ENCODE measurements at places on chromosomes 4 and X. TPM values are rescaled to one million over a fixed set of nuclear protein-coding genes. Genes with fewer than 3 reads are reported as not detected.

GRCh38 chrX:130702867-130703707 lies 199.9 kb downstream of the ENOX2 start:
- DNase-seq: no peak

DNA sequence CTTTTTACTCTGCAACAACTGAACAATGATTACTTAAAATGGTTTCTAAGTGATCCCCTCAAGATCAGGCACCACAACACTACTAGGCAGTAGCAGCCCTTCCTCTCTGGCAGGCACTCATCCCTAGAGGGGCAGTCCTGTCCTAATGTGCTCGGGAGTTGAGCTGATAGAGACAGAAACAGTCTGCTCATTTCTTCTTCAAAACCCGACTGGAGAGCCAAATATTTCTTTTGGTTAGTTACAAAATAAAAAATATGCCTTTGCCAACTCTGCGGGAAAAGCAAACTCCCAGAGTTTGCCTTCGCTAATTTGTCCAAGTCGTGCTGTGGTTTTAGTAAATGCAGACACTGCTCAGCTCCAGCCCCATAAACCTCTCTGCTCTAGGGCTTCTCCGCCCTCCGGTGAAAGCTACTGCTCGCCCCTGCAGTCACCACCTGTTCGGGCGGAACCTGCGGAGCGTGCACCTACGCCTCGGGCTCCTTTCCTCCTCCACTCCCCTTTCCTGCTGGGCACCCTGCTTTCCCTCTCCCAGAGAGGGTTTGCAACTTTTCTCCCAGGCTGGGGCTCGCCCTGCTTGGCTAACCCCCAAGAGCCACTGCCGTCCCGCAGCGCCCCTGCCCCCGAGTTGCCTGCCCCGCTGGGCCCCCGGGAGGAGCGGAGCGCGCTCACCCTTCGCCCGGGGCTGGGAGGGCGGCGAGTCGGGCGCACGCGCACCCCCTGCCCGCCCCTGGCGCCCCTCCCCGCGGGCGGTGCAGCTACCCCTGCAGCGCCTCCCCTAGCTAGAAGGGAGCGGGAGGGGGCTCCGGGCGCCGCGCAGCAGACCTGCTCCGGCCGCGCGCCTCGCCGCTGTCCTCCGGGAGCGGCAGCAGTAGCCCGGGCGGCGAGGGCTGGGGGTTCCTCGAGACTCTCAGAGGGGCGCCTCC lies at the start of gene NPNT:
Gene NPNT, plus strand, starts transcription at position 812 of the 923 bp plus-strand sequence. CDS start 182 bp downstream, outside the sequence.
- DNase-seq: no peak

Gene POU4F2
- not detected for total RNA-seq

Gene SUPT20HL2
- total RNA-seq: 0.57 TPM

Gene CRLF2
- 0.42 TPM for total RNA-seq
